ENCODE measurements at places on chromosomes 5 and 9. TPM values are rescaled to one million over a fixed set of nuclear protein-coding genes. Genes with fewer than 3 reads are reported as not detected.

DNA sequence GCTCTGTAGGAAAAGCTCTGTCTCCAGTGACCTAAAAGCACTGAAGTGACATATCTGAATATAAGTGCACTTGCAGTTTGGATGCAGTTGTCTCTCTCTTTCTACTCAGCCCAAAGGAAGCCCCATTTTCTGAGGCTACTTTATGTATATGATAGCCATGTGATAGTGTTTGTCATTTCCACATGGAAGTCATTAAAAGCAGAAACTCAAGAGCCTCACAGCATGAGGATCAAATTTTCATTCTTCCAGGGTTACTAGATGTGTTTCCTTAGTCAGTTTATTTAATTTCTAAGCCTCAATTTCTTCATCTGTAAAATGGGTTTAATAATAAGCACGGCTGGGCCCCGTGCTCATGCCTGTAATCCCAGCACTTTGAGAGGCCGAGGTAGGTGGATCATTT is 36.7 kb downstream of the RNF44 start:
- no peak for DNase-seq

DNA sequence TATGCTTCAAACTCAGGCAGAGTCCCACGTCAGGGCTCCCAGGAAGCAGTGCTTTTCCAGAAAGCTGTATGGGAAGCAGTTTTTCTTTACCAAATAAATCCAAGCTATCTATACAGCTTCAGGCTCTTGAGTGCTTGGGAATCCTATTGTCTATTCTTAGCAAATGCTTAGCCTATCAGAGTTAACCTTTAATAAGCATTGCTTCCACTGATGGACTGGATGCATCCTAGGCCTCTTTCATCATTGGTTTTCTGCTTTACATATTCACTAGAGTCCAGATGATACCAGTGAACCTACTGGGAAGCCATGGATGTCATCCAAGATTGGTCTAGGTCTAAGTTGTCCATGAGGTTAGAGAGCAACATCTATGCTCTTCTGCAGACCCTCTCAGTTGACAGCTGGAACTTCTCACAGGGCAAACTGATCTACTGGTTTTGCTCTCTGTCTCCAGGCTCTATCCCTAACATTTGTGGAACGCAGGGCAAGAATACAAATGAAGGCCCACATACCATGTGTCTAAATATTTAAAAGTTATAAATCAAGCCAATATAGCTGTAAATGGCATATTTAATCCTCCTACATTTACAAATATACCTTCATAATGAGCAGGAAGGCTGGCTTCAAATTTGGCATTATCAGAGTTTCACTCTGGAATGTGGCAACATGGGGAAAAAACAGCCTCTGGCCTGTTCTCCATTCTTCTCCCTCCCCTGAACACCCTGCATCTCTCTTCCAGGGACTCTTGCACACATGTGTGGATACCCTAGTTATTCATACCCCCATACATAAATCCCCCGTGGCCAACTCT is 49.8 kb upstream of the PLPP1 start:
- no peak for DNase-seq

DNA sequence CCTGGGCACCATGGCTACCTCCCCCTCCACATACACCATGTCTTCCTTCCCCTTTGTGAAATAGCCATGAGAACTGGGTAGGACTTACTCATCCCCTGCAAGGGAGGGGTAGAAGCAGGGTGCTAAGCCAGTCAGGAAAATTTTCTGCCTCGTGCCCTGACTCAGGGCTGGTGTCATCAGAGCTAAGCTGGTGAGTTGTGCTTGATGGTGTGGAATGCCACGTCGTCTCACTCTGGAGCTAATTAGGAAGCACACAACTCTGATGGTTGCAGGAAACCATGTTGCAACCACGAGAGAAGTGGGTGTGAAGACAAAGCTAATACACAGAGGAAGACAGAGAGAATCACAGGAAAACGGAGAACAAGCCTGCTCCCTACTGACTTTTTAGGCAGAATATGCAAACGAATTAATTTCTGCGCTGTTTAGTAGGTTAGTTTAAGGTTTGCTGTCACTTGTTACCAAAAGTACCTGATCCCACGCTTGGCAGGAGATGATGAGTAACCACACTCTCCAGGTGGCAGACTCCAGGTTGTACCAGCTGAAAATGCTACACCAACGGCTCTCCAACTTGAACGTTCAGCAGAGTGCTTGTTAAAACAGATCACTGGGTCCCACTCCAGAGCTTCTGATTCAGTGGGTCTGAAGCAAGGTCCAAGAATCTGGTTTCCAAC is 54.5 kb downstream of the STK10 start:
- peak; percentile 76 for DNase-seq

- DNase-seq: no peak
Measured at GRCh38 chr5:1064383-1065142, 47.3 kb downstream of the SLC12A7 start.

DNA sequence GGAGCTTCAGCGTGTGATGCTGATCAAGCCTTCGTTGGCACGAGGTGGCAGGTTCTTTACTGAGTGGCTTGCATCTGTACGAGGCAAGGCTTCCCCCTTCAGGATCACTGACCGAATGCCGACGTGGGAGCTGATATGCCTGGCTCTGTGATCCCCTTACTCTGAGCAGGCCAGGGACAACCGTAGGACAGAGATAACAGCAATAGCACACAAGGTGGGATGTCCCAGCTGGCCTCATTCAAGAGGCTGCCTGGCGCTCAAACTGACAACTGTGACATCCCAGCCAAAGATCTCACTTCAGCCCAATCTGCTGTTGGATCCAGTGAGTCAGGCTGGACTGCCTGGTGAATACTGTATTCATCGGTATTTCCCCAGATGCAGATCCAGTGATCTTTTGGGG is 199.4 kb upstream of the PANK3 start:
- no peak for DNase-seq

DNA sequence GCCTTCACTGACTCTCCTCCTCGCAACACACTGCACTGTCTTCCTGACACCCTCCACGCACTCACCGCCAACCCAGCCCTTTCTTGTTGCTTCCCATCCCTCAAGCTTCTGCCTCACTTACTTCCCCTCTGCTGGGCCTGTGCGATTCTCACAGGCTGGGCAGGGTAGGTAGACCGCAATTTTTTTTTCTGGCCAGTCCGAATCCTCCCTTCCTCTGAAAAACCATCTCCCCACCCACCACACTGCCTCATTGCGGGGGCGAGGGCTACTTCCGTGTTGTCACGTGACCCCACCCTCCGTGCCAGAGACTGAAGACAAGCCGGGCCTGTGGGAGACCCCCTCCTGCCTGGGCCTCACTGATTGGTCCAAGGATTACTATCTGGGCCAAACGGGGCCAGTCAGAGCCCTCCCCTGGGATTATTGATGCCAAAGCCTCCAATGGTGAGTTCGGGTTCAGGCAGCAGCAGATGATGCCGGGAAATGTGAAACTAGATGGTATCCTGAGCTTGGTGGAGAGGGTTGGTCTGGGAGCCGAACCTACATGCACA is 73.1 kb downstream of the STK10 start:
- DNase-seq: no peak

- DNase-seq: peak; percentile 35
Measured at GRCh38 chr5:65172486-65173129, 309.1 kb downstream of the ADAMTS6 start.

GRCh38 chr5:74848553-74849025 is 17.6 kb downstream of the FAM169A start:
- no peak for DNase-seq

DNA sequence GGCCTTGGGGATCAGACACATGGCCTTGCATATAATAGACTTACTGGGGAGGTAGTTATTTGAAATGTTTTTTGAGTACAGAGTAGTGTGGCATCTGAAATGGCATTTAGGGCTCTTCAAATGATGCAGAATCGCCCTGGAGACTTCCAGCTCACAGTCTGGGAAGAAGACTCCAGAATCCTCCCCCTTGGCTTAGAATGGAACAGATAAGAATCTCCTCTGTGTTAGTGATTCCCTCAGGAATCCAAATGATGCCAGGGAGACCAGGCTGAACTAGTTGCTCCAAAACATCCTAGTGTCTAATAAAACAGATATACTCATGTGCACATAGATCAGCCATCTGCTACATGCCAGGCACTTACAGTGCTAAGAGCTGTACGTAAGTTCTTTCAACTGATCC is 38.6 kb upstream of the SMC5 start:
- no peak for DNase-seq

DNA sequence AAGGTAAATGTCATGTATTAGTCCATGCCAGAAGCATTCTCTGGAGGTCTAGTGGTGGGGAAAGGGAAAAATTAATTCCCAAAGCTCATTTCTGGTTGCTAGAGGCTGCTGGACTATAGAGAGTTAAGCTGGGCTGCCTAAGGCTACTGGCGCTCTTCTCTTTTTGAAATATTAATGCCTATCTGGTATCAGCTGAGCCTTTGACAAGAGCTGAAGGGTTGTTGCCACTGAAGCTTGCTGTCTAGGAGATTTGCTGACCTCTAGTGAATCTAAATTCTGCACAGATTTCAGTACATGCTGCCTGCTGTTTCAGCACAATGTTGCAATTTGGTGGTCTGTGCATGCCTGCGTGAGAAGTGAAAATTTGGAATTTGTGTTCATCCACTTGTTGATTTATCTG is 29.1 kb upstream of the PLCXD3 start:
- DNase-seq: no peak

- DNase-seq: no peak
Measured at GRCh38 chr9:128149001-128149701, at the start of gene LCN2. Gene LCN2, plus strand, starts transcription at chr9:128149453. Its CDS starts 73 bp downstream, at chr9:128149526.

GRCh38 chr9:4836676-4837075 is 43.9 kb downstream of the RCL1 start:
- DNase-seq: no peak

DNA sequence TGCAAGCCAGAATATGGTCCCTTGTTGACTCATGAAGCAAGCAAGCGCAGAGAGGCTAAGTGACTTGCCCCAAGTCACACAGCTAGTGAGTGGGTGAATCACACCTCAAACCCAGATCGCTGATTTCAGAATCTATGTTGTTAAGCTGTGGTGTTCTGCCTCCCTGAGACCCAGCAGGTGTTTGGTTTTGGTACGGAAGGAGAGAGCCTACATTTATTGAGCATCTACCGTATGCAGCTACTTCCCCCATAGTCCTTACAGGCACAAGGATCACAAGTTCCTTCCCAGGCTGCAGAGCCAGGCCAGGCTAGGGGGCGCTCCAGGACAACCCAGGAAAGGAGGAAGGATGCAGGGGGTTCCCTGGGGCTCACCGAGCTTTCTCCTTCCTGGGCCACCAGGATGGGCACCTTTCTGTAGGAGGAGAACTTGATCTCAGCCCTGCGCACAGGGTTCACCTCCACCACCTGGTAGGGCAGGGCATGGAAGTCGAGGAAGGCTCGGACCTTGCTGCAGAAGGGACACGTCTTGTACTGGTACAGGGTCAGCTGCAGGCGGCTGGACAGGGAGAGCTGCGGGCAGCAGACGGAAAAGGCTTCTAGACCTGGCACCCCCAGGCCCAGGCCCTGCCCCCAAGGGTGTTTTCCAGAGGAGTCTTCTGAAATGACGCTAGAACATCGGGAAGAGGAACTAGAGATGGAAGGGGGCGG is 2.5 kb downstream of the PTGES2 start:
- peak; percentile 38 for DNase-seq

DNA sequence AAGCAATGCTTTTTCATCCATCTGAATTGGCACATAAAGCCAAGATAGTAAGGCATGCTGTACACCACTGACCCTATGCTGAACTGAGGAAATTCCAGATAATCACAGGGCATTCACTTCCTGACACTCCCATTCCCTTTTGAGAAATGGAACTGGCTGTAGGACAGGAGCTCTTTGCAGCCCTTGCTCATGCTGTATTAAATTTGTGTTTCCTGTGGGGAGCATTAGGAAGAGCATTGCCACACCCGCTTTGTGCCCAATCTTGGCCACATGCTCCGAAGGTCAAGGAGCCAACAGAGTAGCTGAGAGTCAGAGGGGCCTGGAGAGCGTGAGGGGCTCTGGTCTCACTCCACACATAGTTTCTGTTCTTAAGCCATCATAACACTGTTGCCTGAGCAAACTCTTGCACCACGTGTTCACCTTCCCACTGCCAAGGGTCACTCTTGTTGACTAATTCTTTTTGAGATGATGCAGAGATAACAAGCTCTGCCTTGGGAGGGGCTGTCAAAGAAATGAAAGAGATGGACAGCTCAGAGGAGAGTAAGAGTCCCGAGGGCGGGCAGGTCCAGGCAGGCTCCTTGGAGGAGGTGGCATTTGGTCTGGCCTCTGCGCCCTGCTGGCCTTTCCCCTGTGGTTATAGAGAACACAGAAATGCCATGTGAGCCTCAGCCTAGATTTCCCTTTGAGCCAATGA is 31.7 kb upstream of the ARAP3 start:
- DNase-seq: no peak

- DNase-seq: peak; percentile 29
Measured at GRCh38 chr5:55694152-55694830, 17.8 kb downstream of the SLC38A9 start.

- DNase-seq: peak; percentile 94
Measured at GRCh38 chr5:73311291-73312110, 137.1 kb downstream of the FOXD1 start.

DNA sequence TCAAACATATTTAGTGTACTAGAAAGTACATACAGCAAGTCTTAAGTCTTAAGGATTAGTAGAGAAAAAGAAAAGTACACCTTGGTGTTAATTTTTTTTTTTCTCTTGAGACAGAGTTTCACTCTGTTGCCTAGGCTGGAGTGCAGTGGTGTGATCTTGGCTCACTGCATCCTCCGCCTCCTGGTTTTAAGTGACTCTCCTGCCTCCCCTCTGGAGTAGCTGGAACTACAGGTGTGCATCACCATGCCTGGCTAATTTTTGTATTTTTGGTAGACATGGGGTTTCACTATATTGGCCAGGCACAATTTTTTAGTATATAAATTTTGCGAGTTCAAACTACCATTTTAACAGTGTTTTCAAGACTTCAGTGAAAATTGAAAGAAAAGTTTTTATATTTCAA is 1941.1 kb upstream of the CDH6 start:
- no peak for DNase-seq

DNA sequence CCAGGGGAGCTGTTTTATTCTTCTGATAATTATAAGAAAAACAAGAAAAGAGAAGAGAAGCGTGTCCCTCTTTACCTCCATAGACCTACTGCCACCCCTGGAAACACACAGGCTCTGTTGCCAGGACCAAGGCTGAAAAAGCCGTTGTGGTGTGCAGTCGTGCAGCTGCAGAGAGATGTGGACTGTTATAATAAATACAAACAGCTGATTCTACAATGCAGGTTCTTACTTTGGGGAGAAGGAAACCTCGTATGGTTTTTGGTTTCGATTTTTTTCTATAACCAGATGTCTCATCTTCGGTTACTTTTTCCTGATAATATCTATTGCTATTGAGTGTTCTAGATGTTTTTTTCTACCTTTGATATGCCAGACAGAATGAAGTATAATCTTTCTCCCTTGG is 28.1 kb downstream of the FYB1 start:
- DNase-seq: peak; percentile 4

The BARHL1 gene
- total RNA-seq: not detected

The SPINK13 gene
- total RNA-seq: not detected

The LPAR1 gene
- 46.0 TPM for total RNA-seq

The GLDC gene
- 0.62 TPM for total RNA-seq

The SPARC gene
- total RNA-seq: 4,598 TPM

The SPINK4 gene
- not detected for total RNA-seq

The BHMT2 gene
- 1.2 TPM for total RNA-seq

The PDE8B gene
- total RNA-seq: not detected

The GZMA gene
- not detected for total RNA-seq

The ACO1 gene
- total RNA-seq: 64.3 TPM

The CD74 gene
- 2.9 TPM for total RNA-seq

The PCDHGB2 gene
- 14.0 TPM for total RNA-seq

The ZNF354C gene
- 3.0 TPM for total RNA-seq

The GABRB2 gene
- total RNA-seq: 1.9 TPM

The PLAC8L1 gene
- 0.88 TPM for total RNA-seq

The ZNF618 gene
- total RNA-seq: 4.9 TPM

All from myocyte (in vitro differentiated cells).